ENCODE measurements at places on chromosomes 7 and 10. TPM values are rescaled to one million over a fixed set of nuclear protein-coding genes. Genes with fewer than 3 reads are reported as not detected.
A peak's percentile ranks its signal among the peaks of the same experiment; 100 is the strongest.

DNA sequence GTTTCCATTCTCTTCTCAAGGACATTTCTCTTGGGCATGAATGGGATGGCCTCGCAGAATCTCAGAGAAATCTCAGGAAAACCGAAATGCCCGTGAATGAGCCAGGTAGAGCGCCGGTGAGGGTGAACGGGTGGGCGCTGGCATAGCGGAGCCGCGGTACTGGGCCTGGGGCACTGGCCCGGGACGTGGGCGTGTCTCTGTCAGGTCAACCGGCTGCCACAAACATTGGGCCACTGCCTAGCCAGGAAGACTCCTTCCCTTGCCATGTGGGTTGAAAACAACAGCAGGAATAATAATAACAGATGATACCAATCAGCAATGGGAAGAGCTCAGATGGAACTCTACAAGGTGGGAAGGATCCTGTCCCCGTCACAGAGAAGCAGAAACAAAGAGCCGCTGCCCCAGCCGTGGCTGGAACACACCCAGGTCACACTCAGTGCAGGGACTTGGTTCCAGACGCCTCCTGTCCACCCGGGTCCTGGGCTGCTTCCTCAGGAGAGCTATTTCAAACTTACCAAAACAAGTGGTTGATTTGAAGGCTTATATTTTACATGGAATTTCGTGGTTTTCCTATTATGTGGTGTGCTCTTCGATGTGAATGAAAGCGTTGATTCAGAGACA, 51.1 kb upstream of the EBF3 start:
- DNase-seq = no peak

The PRSS1 gene
- total RNA-seq = not detected

The TMEM130 gene
- total RNA-seq = not detected

- DNase-seq = peak; percentile 73
These were observed 45.0 kb downstream of the ZCCHC24 start for GRCh38 chr10:79400146-79401004.

The NAT16 gene
- total RNA-seq = not detected

The IDI2 gene
- not detected for total RNA-seq

GRCh38 chr7:2582006-2582735, 23.4 kb downstream of the IQCE start:
- no peak for DNase-seq

DNA sequence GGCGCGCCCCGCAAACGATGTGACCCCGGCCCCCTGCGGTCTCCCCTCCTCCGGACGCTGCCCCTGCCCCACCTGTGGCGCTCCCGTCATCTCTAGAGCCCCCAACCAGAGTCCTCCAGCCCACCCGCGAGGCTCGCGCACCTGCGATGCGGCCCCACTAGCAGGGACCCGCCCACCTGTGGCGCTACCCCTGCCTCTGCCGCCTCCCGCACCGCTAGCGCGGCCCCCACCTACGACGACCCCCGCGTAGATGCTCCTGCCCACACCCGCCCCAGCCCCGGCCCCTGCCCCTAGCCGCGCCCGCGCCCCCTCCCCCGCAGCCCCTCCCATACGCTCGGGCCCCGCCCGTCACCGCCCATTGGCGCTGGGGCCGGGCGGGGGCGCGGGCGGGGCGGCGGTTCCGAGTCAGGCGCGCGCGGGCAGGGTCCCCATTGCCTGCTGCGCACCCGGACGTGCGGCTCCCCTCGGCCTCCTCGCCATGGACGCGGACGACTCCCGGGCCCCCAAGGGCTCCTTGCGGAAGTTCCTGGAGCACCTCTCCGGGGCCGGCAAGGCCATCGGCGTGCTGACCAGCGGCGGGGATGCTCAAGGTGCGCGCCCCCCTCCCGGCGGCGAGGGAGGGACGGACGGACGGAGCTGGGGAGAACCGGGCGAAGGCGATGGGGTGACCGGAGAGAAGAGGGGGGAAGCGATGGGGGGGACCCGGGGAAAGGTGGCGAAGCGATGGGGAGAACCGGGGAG, at the start of gene PFKP:
PFKP (plus strand) TSS at position 431 of the 741 bp plus-strand sequence; CDS start at position 479, 48 bp downstream.
- peak; percentile 68 for DNase-seq
